ENCODE measurements at places on chromosomes 12 and 14. TPM values are rescaled to one million over a fixed set of nuclear protein-coding genes. Genes with fewer than 3 reads are reported as not detected.
A peak's percentile ranks its signal among the peaks of the same experiment; 100 is the strongest.

GRCh38 chr12:5912011-5912410, 33.0 kb downstream of the ANO2 start:
- no peak for DNase-seq

GRCh38 chr12:60535363-60535762, 939.5 kb downstream of the SLC16A7 start:
- no peak for DNase-seq

GRCh38 chr12:103840462-103840875, 565 bp downstream of the NT5DC3 start:
- DNase-seq, result peak; percentile 79

GRCh38 chr12:91230841-91231240, 48.2 kb upstream of the DCN start:
- no peak for DNase-seq

DNA sequence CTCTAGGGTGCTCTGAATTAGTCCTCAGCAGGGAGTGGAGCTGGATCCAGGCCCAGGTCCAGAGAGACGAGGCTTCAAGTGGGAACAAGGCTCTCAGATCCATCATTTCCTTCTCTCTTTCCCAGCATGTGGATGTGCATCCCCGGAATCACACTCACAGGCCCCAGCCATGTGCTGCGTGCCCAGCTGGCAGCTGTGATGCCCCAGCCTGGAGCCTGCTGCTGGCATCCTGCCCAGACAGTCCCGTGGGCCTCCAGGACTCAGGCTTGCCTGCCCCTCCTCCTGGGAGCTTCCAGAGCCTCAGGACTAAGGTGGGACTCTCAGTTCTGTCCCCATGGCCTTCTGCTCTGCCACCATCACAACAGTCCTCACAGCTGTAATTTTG, 6.2 kb upstream of the KRT84 start:
- peak; percentile 68 for DNase-seq

DNA sequence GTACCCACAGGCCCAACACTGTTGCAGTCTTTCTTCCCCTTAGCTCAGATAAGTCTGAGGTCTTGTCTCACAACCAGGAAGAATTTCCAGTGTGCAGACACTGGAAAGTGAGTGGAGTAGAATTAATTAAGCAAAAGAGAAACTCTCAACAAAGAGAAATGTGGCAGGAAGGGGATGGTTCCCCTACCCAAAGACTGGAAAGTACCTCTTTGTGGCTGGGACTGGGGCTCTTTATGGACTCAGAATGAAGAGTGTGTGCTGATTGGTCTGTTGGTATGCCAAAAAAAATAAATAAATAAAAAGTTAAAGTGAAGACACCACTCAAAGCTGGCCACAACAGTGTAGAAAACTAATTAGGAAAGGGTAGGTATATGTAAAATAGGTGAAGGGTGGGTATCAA, 26.4 kb downstream of the GLIPR1L1 start:
- no peak for DNase-seq

DNA sequence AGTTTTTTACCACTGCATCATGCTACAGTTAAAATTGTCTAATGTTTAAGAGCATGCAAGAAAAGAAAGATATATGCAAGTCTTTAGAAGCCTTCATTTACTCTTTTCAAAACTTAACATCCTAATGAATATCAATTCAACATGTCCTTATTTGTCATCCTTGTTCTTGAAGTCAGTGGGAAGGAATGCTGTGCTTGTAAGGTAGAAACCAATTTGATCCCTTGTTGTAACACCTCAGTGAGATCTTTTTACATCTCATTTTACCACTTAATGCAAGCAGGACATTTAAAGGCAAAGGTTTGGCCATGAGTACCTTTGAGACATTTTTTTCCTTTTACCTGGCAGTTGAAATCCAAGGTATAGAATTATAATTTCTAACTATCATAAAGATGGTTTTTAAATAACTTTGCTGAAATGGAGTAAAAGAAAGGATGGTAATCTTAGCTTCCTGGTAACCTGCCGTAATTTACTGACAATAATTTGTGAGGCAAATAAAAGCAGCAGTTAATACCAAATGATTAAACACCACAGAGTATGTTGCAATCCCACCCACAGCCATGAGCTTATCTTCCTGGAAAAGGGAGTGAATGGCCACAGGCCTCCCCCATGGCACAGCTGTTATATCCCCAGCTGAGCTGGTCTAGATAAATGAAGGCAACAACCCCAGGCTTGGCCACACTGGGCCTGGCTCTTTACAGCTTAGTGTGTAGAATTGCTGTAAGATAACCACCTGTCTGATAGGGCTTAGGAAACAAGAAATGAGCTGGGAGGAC, 33.2 kb upstream of the STRN3 start:
- DNase-seq, result no peak

DNA sequence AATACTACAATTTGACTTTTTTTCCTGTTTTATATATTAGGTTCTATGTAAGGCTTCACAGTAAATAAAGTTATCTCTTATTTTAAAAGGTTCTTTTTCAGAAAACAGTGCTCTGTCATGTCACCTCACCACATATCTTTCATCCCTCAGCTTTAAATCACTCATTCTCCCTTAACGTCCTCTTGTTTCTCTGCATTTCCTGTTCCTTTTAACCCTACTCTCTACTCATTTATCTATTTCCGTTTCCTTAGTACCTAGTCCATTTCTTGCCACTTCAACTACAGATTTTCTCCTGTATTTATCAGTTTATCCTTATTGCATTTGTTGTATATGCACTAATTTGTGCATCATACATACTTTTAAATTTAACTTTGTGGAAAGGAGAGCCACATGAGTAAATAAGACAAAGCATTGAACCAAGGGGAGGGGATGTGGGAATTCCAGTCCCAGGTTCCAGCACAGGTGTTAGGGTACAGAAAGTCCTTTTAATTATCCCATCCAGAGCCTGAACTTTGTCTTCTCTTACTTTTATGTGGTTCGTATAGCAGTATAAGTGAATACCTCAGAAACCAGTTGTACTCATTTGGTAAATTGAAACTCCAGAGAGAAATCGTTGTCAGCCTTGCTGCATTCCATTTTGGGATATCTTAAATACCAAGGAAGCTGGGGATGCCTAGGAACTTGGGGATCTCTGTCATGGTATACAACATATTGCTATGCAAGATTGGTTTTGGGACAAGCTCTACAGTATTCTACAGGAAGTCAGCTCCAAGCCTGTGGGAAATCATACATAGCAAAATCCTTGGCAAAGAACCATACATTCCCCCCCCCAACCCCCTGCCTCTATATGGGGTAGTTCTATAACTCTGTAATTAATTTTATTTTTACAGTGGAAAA, 120.5 kb downstream of the DIP2B start:
- no peak for DNase-seq

Gene FLVCR2
- total RNA-seq, result 1.5 TPM
